ENCODE measurements at places on chromosomes 16 and 17.

GRCh38 chr17:50514936-50515702 lies 6.9 kb downstream of the MYCBPAP start:
- DNase-seq: no peak

GRCh38 chr17:67019809-67020208 lies 24.5 kb upstream of the CACNG1 start:
- DNase-seq: no peak

DNA sequence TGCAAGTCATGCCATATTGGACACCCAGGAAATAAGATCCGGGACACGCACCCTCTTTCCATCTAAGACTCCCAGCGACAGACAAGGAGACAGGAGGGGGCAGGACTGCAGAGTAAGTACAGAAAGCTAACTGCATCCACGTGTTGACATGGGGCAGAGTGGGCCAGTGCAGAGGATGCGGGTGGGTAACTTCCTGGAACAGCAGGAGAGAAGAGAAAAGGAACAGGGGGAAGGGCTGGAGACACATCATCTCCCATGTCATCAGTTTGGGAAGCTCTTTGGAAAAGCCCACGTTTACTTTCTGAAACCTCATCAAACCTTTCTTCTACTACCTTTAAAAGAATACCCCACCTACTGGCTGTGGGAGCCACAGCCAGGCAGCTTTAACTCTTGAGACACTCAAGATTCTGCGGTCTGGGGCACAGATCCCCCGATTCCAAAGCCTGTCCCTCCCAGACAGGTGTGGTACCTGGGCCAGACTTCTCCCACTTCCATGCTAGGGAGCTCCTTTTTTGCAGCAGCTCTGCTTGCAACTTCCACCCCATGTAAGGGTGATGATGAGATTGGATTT lies 273.5 kb upstream of the RPL38 start:
- DNase-seq: no peak

DNA sequence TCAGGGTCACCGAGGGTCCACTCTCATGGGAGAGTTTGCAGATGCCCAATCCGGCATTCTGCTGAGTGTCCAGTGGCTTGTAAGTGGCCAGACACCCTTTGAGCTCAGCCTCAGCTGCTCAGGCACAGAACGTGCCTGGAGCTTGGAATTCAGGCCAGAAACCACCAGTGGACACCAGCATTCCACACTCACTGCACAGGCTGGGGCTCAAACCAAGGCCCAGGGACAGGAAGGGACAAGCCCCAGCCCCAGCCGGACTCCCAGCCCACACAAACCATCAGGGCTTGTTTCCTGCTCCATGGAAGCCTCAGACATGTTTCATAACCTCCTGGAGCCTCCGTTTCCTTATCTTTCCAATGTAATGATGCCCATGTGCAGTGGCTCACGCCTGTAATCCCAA lies 5.0 kb upstream of the NPRL3 start:
- DNase-seq: no peak

DNA sequence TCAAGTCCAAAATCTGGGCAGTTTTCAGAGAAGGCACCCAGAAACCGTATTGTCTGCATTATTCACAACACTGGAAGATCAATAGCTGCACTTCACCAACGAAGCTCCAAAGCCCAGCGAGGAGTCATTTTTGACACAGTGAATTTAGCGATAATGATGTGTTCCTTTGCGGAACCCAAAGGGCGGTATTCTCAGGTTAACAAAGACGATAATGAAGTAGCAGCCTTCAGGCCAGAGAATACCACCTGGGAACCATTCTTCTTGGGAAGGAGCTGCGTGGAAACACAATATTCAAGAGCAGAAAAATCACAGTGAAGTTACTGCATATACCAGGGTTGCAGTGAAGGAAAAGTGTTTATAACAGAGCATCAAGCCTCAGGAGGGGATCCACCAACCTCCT lies 381.0 kb downstream of the TOX3 start:
- DNase-seq: no peak
